ENCODE measurements at places on chromosomes 4 and X. TPM values are rescaled to one million over a fixed set of nuclear protein-coding genes. Genes with fewer than 3 reads are reported as not detected.

Gene DCK
- 12.1 TPM for total RNA-seq

Gene F8
- total RNA-seq, result 3.7 TPM

Gene VSIG1
- total RNA-seq, result under 0.01 TPM

Gene CCNB3
- 0.73 TPM for total RNA-seq

Gene SMIM9
- total RNA-seq, result not detected

Gene LRIT3
- total RNA-seq, result under 0.01 TPM

Gene CXCL11
- total RNA-seq, result not detected

Gene CPE
- 7.0 TPM for total RNA-seq

Gene UGT2B11
- not detected for total RNA-seq

Gene FHIP1A
- not detected for total RNA-seq

Gene SPP1
- total RNA-seq, result 0.37 TPM

Gene NR3C2
- 0.78 TPM for total RNA-seq

Gene WNK3
- total RNA-seq, result 0.20 TPM

All from subcutaneous preadipocyte (primary cell).